Renal cortical epithelial cell (primary cell): ENCODE measurements at places on chromosomes 11 and 22.

- no peak for DNase-seq
Observed at GRCh38 chr11:80816454-80816847, 1375.6 kb upstream of the TENM4 start.

GRCh38 chr11:118705791-118706545, 26.5 kb upstream of the TREH start:
- no peak for DNase-seq

GRCh38 chr11:23263466-23263865, 403.2 kb upstream of the CCDC179 start:
- DNase-seq = no peak

DNA sequence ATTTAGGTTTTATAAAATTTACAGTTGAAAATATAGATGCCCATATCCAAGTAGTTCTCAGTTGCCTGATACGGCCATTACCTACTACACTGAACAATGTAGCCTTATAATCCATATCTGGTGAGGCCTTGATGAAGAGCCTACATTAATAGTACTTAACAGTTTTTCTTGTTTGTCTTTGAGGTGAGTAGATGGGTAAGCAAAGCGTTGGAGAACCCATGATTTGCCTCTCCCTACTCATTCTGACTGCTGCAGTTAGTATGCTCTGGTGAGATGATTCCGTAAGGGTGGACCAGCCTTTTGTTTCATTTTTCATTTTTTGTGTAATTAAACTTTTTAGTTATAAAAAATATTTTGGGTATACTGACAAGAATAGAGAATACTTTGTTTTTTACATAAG, 11.4 kb downstream of the PAAF1 start:
- no peak for DNase-seq

DNA sequence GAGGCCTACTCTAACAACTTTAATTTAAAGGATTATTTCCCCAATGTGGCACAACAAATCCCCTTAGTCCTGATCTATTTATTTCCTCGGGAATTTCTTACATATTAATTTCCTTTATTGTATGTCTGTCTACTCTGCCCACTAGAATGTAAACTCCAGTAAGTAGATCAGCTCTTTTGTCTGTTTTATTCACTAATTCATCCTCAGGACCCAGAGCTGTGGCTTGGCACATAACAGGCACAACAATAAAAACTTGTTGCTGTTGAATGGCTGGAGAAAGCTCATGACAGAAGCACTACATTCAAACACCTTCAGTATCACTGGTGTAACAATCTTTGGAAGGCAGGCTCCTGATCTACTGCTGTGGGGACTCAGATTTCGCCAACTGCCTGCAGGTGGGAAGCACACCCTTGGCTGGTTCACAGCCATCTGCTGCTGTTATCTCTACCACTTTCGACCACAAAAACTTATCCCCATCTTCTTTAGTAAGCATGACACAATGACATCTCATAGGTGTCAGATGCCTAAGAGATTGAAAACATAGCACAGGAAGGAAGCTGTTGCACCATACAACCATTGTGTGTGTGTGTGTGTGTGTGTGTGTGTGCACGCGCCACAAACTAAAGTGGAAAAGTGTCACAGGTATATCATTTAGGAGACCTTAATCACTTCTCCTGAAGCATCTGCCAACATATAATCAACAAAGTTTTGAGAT, 11.9 kb downstream of the HIRA start:
- no peak for DNase-seq

GRCh38 chr11:422249-422656, 7.5 kb upstream of the SIGIRR start:
- no peak for DNase-seq

- DNase-seq = no peak
Observed at GRCh38 chr11:2072551-2073261, 66.5 kb downstream of the IGF2 start.

DNA sequence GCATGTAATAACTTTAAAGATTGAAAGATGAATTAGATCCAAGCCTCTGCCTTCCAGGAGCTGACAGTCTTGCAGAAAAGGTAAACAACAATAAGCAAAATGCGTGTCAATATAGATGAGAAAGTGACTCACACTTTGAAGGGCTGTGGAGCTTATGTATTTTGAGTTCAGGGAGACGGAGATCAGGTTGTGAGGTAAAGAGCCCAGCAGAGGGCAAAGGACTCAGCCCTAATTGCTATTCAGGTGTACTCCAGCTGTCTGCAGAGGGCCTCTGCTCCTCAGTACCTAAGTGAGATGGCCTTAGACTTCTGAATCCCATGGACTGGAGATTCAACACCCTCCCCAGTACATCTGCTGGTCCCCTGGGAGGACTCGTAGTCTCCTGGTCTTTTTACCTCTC, 22.9 kb upstream of the CTR9 start:
- DNase-seq = no peak

DNA sequence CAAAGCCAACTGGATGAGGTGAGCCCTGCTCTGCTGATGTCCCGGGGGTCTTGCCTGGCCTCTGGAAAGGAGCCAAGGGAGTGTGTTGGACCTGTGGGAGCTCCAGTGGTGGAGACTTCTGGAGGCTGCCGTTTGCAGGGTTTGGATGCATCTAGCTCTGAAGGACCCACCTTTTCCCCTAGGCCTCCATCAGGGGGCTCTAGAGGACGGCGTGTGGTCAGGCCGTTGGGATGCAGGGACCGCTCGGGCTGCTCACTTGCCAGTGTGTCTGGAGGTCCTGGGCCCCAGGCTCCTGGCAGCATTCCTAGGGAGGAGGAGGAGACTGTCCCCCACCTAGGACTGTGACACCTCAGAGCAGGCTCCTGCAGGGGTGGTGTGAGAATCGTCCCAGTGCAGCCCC, 58.3 kb downstream of the PRDM11 start:
- no peak for DNase-seq

DNA sequence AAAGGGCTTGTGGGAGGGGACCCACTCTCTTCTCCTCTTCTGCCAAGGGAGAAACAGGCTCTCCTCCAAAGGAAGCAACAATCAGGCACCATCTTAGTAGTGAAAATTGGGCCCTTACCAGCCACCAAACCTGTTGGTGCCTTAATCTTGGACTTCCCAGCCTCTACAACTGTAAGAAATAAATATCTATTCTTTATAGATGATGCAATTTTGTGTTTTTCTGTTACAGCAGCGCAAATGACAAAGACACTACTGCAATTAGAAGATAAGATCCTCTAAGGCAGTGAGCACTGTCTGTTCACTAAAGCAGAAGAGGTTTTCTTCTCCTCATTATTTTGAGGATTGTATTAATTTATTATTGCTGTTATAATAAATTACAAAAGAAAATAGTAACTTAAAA, 691.4 kb upstream of the CCDC179 start:
- no peak for DNase-seq

- DNase-seq = no peak
Observed at GRCh38 chr11:125952973-125953372, 7.1 kb downstream of the VSIG10L2 start.

GRCh38 chr22:43819931-43820640, 8.0 kb upstream of the EFCAB6 start:
- no peak for DNase-seq

DNA sequence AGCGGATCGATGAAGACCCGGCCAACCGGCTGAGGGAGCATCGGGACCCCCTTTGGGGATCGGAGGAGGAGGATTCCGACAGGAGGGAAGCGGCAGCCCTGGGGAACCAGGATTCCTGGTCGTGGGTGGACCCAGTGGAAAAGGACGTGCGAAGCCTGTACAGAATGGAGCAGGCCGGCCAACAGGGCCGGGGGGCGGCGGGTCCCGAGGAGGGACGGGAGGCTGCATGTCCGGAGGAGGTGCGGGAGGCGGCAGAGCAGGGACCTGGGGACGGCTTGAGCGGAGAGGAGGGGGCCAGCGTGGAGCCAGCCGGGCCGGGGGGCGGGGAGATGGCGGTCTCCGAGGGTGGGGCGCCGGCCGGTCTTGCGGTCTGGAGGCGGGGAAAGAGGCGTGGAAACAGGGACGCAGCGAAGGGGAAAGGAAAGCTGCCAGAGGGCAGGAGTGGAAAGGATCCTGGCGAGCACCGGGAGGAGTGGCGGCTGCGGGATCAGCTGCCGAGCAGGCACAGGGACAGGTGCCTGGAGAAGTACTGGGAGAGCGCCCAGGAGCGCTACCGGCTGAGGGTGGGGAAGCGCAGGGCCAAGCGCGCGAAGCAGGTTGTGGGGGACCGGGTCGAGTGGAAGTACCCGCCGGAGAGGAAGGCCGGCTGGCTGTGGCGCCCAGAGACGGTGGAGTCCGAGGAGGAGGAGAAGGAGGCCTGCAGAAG, at the start of gene ANO5:
TSS of gene ANO5 (plus strand) at position 444 of the 706 bp plus-strand sequence. CDS start 408 bp downstream, outside the sequence.
- peak; percentile 38 for DNase-seq

DNA sequence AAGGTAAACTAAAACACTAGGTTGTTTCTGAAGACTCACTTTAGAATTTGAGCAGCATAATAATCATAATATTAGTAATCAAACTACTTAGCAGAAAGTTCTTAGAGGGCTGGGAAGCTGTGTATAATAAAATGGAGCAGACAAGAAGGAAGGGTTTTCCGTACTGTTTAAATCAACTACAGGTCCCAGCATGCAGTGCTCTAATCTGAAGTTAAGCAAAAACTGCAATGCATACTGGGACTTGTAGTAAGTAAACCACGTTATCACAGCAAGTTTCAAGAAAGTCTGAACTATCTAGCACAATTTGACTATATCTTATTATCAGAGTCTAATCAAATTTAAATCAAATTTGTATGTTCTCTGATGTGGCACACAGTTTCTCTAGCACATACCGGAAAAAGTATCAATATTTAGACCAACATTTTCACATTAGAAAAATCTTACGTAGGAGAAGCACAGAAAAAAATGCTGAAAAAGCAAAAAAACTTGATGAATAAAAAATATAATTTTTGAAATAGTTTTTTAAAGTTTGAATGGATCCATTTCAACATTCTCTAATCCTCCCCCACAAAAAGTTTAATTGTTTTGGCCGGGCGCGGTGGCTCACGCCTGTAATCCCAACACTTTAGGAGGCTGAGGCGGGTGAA, 8.2 kb downstream of the PHF21A start:
- DNase-seq = peak; percentile 78

DNA sequence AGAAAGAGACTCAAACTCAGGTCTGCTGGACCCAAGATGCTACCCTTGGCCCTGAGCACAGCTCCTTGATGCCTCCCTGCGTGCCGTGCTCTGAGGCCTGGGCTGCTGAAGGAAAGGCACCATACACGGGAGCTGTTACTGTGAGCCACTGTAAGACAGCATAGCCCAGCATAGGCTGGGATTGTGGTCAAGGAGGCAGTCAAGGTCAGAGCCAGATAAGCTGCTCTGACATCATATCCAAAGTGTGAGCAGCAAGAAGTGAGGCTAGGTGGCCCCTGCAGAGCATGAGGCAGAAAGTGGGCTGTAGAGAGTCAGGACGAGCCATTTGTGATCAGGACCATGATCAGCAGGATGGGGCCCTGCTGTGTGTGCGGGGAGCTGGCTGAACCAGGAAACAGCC, 7.7 kb downstream of the SLC22A8 start:
- no peak for DNase-seq

DNA sequence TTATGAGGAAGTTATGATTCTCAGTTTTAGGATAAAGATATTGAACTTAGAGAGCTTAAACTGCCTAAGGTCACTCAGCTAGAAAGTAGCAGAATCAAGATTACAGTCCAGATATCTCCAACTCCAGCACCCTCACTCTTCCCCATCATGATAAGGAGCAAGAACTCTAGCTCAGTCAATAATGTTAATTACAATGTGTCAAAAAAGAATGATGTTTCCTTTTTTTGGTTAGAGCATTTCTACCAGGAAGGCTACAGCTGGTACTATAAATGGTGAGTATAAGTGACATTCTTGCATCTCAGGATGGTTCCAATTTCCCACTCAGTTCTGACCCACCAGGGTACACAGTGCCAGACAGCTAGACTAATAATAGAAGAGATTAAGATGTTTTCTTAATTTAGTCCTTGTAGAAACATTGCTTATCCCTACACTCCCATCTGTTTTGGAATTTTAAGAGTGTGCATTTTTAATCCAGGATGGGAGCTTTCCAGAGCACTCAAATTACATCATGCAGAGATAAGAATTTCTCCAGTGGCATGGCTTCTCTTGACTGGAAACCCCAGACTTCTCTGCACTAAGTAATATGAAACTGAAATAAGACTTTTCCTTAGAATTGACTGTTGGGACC, 21.6 kb upstream of the BBOX1 start:
- no peak for DNase-seq

- DNase-seq = no peak
Observed at GRCh38 chr22:19995611-19996339, 20.8 kb downstream of the ARVCF start.

GRCh38 chr11:44849424-44849823, 101.3 kb downstream of the TP53I11 start:
- no peak for DNase-seq

DNA sequence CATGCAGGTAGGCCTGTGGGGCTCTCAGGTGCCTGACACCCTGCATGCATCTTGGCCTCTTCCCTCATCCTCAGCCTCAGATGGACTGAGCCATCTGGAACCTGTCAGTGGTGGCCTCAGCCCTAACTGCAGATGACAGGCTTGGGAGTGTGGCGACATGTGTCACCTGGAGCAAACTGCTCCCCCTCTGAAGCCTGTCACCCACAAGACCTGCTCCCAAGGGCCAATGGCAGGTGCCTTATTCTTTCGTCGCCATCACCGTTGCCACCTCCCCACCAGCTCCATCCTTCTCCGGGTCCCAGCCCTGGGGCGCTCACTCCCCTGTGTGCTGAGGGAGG, 3.6 kb upstream of the SEPTIN5 start:
- no peak for DNase-seq

- DNase-seq = no peak
Observed at GRCh38 chr11:113085446-113085845, 124.2 kb downstream of the NCAM1 start.

DNA sequence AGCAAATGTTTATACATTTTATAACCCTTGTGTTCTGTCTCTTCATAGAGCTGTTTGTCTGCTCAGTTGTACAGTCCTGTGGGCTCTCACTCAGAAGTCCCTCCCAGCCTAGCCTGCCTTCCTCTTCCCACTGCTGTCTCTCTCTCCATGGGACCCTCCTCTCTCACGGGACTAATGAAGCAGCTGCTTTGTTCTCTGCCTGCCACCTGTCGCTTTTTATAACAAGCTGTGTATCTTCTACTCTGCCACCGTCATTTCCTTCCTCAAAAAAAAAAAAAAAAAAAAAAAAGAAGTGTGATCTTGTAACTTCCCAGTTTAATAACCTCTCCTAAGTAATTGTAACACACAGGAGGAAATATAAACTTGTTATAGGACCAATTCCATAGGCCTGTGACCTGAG, 92.2 kb upstream of the ALKBH3 start:
- DNase-seq = no peak

- peak; percentile 54 for DNase-seq
Observed at GRCh38 chr22:50148991-50149721, 21.4 kb upstream of the PANX2 start.

DNA sequence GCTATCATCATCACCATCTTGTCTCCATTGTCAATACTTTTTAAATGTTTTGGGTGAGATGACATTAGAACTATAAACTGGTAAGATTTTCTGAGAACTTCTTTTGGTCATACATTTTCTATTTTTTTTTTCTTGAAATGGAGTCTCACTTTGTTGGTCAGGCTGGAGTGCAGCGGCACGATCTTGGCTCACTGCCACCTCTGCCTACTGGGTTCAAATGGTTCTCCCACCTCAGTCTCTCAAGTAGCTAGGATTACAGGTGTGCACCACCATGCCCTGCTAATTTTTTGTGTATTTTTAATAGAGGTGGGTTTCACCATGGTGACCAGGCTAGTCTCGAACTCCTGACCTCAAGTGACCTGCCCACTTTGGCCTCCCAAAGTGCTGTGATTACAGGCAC, 785.9 kb upstream of the ARHGAP42 start:
- DNase-seq = no peak

GRCh38 chr11:128563942-128564641, 23.3 kb downstream of the ETS1 start:
- no peak for DNase-seq

GRCh38 chr11:120781486-120782120, 242.3 kb upstream of the TBCEL start:
- DNase-seq = no peak
